ENCODE measurements at places on chromosomes 7 and 10.

DNA sequence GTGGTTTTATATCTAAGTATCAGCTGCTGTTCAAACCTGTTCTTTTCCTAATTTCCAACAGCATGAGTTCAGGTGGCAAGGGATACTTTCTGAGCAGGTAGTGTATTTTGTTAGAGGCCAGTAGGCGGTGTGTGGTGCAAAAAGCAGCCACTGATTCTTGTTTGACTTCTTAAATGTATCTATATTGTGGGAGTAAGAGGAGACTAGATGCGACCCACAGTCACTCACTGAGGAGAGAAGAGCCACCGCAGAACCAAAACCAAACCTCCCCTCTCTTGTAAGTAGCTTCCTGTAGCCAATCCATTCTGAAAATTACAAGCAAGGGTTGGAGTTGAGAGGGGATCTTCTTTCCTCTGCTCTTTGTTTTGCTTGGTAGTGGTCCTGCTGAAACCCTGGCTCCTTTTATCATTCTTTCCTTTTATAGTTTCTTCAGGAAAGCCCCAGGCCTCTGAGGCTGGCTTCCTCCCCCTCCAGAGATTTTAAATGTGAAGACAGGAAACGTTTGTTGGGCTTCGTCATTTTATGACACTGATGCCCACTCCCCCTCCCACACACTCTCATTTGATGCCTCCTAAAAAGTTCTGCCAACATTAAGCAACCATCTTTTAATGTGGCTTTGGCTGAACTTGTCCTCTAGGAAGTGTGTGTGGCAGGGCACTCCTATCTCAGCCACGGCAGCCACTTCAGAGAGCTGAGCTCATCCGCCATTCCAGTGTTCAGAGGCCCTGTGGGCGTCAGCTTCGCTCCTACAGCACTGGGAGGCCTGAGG lies 566.0 kb downstream of the SUGCT start:
- no peak for DNase-seq

DNA sequence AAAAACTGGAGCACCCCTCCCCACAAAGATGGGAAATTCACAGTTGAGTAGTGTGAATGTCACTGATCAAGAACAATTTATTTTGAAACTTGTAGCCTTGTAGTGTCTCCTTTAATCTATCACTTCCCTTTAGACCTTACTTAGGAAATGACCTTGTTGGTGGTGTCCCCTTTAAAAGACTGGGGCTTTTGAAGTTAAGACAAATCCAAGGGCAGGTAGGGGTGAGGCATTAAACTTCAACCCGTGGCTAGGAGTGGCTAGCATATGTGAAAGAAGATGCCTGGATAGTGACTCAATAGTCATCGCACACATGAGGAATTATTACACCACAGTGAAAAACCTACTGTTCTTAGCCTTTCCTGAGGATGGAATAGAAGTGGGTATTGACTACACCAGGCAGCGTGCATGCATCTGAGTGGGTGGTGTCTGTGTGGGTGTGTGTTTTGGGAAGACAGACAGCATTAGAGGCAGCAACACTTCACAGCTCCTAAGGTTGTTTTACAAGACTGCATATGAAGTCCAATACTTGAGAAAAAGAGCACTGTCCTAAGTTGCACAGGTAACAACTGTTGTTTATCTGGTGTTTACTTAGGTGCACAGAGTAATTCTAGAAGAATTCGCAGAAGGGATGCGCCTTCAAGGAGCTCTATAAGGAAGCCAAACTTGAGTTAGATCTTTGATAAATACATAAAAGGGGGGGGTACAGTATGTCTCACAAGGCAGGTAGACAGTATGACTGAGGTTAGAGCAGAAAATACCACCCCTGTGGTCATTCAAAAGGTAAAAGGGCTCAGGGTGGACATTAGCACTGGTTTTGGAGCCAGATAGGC lies 32.9 kb downstream of the ABLIM1 start:
- DNase-seq = no peak

- no peak for DNase-seq
Measured at GRCh38 chr7:75743455-75743859, 4.7 kb upstream of the HIP1 start.

- DNase-seq = no peak
Measured at GRCh38 chr10:77117501-77117900, 520.1 kb downstream of the KCNMA1 start.

DNA sequence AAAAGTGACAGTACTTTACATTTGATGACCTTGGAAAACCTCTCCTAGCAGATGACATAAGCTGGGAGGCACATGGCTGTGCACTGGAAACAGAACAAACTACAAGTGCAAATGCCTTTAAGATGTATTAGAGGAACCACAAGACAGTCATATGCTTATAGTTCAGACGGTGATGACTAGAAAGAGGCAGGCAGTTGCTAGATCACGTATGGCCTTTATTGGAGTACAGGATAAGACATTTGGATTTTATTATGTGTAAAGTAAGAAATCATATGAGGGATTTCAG lies 290.0 kb downstream of the SORCS1 start:
- no peak for DNase-seq

DNA sequence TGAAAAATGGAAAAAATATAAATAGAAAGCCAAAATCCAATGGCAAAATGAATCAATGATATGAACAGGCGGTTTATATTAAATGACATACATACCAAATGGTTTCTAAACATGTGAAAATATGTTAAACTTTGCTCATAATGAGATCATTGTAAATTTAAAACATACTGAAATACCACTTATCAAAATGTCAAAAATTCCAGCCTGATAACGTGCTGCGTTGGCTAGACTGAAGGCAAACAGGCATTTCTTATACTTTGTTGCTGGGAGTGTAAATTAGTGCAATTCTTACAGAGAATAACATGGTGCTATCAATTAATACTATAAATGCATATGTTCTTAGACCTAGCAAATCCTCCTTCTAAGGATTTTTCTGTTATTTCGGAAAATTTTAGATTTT lies 225.8 kb upstream of the FAM3C start:
- no peak for DNase-seq

DNA sequence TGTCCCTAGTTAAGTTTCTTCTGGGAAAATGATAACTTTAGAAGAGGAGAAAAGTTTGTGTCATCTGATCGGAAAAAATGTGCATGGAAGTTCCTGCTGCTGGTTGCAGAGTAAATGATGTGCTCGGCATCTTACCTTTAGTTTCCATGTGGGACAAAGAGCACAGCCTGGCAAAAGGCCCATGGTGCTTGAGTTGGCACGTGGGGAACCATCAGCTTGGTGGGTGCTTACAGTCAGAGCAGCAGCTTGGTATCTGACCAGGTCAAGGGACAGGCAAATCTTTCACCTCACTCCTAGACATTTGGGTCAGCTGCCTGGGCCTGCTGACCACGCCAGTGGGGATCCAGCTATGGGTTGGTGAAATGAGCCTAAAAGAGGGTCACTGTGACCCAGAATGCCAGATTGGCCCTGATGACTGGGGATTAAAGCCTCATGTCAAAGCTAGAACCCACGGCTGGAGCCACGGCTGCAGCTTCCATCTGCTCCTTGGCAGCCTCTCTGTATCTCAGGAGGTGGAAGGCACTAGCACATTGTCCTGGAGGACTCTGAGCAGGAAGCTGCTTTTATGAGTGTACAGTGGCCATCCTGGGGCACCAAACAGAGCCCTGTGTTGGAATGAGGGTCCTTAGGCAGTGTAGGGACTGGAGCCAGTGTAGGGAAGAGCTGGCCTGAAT lies 24.7 kb downstream of the VWC2 start:
- no peak for DNase-seq

DNA sequence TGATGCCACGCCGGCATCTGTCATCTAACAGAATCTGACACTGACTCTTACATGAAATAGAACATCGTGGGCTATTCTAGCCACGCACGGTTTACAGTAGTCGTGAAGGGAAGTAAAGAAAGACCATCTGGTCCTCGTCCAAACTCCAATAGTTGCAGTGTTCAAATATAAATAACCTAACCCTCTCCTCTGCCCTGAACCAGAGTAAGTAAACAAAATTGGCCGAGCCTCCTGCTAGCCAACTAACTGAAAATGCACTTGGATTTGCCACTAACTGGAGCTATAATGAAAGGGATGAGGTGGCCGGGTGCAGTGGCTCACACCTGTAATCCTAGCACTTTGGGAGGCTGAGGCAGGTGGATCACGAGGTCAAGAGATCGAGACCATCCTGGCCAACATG lies 29.5 kb upstream of the ZC3HAV1L start:
- DNase-seq = no peak

All from esophagus squamous epithelium (tissue), 5 donors.